ENCODE measurements at places on chromosomes 7 and 10. TPM values are rescaled to one million over a fixed set of nuclear protein-coding genes. Genes with fewer than 3 reads are reported as not detected.

DNA sequence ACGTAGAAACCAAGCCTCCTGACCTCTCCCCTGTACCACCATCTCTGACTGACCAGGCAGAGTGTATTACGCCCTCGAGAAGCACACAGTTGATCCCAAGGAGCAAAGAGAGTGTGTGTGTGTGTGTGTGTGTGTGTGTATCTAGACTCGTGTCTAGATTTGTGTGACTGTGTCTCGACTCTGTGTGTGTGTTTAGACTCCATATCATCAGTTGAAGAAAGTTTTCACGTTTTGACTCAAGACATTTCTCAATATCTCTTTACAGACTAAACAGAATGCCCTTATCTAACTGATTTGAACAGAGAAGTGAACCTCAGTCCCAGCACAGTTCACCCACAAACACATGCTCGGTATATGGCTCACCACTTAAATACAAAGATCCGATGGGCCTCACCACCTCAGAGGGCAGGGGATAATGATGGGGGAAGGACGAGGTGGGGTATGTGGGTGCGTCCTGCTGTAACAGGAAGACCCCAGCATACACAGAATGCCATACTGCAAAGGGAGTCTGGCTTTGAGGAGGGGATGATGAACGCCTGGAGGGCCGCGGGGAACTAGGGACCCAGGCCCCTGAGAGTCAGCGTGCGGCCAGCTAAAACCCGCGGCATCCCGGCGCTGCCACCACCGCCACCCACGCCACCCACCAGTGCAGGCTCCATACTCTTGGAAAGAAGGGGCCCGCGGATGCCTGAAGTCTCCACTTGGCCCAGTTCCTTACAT, 780 bp downstream of the ALDH18A1 start:
- peak; percentile 51 for DNase-seq

- DNase-seq, result no peak
Observed at GRCh38 chr10:2748287-2748686, 319.1 kb upstream of the PFKP start.

GRCh38 chr10:95758351-95759025, 2.5 kb downstream of the ENTPD1 start:
- no peak for DNase-seq

DNA sequence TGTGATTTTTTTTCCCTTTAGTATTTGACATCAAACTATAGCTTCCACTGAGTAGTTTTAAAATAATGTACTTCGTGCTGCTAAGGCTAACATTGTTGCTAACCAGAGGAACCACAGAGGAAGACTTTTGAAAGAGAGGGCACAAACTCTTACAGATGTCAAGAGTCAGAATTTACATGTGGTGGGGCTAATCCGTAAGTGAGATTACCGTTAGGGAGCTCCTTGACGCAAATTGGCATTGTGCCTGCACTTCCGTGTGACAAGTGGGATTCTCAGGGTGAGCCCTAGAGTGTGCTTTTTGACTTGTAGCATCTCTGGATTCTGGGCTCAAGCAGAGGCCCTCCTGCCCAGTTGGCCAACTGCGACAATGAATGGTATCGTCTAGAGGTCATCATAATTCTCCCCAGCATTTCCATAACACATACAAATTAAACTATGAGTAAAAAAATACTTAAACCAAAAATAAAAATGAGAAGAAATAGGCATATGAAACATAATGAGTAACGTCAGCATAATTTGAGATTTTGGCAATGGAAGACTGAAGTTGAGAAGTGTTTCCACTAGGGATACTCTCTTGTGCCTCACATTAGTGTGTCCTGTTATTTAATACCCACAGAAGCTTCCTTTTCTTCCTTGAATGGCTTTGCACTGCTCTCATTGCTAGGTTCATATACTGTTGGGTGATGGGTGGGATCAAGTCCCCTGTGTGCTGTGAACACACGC, 164.0 kb downstream of the SDK1 start:
- DNase-seq, result no peak

GRCh38 chr10:97050956-97051496, 134.7 kb downstream of the SLIT1 start:
- DNase-seq, result no peak

DNA sequence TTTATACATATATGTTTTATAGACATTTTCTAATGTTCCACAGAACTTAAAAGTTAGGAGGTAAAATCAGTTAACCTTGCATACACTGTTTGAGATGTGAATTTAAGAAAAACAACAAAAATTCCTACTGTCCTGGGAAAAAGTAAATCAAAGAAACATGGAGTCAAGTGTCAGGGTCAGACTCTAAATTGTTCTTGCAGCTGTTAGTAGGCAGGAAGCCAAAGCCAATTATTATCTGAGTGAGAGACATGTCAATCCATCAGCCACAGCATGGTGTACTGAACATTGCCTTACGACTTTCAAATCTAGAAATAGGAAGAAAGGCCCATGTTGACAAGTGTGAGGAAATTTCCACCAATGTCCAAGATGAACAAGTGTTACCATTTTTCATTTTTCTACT, 461.2 kb upstream of the MBL2 start:
- no peak for DNase-seq

GRCh38 chr7:84137812-84138211, 56.8 kb downstream of the SEMA3A start:
- DNase-seq, result no peak

- peak; percentile 74 for DNase-seq
Observed at GRCh38 chr7:44383566-44383965, 58.2 kb upstream of the CAMK2B start.

GRCh38 chr10:75402486-75403143, 1.1 kb upstream of the ZNF503 start:
- peak; percentile 35 for DNase-seq

- no peak for DNase-seq
Observed at GRCh38 chr10:75858339-75858738, 426.9 kb downstream of the LRMDA start.

GRCh38 chr10:114386452-114386851, 17.9 kb downstream of the AFAP1L2 start:
- DNase-seq, result no peak

- DNase-seq, result peak; percentile 84
Observed at GRCh38 chr10:110077436-110078130, 69.8 kb downstream of the ADD3 start.

DNA sequence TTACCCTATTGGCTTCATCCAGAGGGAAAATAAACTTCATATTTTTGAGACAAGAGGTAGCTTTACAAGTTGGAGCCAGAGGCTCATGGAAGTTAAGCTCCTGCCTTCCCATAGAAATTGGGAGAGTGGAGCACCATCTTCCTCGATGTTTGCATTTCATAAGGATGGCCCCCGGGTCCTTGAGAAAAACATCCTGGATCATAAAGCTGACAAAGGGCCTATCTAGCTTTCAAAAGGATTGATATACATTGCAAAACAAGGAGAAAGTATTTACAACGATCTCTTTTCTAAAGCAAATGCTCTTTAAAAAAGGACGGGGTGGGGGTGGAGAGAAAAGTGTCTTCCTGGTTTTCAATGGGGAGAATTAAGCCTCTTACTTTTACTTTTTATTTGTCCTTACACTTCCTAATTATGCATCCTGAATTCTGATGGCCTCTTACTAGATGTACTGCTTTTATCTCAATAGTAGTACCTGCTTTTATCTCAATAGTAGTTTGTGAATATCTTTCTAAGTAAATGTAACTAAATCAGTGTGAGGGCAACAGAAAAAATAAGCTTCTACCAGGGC, 65.6 kb downstream of the PTPRZ1 start:
- DNase-seq, result no peak

- peak; percentile 47 for DNase-seq
Observed at GRCh38 chr10:29734640-29734961, 99.8 kb upstream of the SVIL start.

DNA sequence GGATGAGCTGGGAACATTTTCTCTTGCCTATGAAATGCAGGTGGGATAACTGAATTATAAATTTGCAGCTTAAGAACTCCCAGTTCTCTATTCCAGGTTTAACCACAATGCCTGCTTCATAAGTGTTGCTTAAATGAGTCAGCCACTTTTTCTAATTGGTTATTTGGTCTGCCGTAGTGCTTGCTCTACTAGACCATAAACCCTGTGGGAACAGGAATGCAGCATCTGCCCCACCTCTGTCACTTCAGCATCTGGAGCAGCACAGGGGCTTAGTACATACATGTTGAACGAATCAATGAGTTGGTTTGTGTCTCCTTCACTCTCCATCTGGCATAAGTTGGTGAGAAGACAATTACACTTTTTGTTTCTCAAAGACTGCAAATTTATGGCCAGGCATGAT, 95.2 kb upstream of the PTER start:
- no peak for DNase-seq

GRCh38 chr7:33054261-33054964, 8.2 kb downstream of the NT5C3A start:
- DNase-seq, result no peak

DNA sequence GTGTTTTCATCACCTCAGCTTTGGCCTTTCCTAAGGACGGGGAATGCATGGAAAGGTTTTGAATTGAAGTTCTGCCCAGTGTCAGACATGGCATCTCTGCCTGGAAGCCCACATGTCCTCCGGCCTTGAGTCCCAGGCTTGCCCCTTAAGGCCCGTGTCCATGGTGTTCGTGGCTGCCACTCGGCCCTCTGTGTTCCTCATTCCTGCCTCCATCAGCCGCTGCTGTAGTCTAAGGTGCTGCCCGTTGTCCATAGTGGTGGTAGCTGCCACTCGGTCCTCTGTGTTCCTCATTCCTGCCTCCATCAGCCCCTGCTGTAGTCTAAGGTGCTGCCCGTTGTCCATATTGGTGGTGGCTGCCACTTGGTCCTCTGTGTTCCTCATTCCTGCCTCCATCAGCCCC, 180.7 kb upstream of the SHH start:
- no peak for DNase-seq

DNA sequence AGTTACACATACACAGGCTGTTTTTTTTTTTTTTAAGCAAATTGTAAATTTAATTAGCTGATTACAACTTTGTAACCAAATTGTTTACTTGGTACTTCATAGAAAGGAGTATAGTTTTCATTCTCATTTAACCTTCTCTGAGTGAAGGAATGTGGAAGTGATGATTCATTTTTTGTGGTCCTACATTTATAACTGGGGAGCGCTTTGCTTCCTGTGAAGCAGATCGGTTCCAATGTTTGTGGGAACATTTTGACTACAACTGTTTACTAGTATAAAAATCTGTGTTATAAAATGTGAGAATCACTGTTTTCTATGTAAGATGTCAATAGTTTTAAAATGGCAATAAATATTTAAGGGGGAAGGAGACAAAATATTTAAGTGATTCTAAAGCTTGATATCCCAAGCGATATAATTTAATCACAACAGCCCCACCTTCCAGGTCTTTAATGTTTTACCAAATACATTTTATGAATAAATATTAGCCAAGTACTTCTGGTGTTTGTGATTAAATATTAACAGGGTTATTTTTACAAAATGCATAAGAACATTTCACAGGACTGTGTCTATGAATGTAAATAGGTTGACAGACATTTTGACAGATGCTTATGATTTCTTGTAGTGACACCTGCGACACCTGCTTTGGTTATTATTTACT, 57.1 kb downstream of the NXPH1 start:
- DNase-seq, result no peak

- DNase-seq, result no peak
Observed at GRCh38 chr10:35685402-35685801, 43.3 kb upstream of the FZD8 start.

- peak; percentile 67 for DNase-seq
Observed at GRCh38 chr10:14536241-14537213, 205.8 kb upstream of the FRMD4A start.

DNA sequence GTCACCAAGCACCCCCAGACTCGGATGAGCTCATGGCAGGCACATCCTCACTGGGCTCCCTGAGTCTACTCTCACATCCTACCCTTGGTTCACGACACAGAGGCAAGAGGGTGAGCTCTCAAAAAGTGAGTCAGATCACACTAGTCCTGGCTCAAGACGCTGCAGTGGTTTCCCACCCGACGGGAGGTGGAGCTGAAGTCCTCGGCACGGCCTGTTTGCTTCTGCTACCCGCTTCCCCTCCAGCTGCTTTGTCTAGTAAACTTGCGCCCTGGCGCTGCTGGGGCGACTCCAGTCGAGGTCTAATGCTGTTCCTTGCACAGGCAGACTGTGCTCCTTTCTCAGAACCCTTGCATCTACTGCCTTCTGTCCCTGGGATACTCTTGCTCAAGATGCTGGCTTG, 13.5 kb upstream of the SFMBT2 start:
- DNase-seq, result no peak

DNA sequence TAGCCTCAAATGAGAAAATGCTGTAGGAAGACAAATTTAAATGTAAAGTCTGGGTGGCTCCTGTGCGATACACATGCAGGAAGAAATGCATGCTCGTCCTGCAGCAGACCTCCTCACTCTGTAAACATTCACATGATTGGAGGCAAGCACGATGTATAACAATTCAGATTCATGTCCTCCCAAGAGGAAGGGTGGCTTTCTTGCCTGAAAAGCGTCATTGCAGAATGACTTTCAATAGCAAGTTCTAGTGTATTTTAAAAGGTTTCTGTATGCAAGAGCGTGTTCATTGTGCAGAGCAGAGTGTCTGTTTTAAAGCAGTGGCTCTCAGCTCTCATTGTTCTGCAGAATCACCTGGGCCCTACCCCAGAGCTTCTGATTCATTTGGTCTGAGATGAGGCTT, 170.3 kb upstream of the CELF2 start:
- no peak for DNase-seq

- DNase-seq, result no peak
Observed at GRCh38 chr10:70566515-70567290, 35.8 kb downstream of the PRF1 start.

- DNase-seq, result no peak
Observed at GRCh38 chr10:3169271-3169670, 3.3 kb downstream of the PITRM1 start.

DNA sequence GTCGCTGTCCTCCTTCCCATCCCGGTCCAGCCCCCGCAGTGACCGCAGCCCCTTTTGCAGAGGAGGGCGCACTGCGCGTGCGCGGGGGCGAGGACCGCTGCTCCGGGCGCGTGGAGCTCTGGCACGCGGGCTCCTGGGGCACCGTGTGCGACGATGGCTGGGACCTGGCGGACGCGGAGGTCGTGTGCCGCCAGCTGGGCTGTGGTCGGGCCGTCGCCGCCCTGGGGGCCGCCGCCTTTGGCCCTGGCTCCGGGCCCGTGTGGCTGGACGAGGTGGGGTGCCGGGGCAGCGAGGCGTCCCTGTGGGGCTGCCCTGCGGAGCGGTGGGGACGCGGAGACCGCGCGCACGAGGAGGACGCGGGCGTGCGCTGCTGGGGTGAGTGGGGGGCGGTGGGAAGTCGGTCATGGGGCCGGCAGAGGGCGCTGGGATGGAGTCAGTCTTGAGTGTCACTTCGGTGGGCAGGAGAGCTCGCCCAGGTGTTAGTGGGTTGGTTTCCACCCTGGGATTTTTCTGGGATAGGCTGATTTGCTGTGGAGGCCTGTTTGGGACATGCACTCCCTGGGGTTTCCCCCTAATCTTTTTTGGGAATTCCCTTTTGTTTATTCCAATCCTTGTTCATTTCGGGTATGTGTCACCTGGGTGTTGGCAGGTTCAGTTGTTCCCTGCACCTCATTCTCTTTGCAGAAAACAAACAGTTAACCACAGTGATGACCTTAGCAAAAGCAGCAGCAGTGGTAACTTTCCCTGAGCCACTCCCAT, 11.6 kb downstream of the SCART1 start:
- no peak for DNase-seq

GRCh38 chr10:12465385-12466136, 116.2 kb downstream of the CAMK1D start:
- no peak for DNase-seq

GRCh38 chr10:73768881-73769280, 13.0 kb upstream of the CHCHD1 start:
- DNase-seq, result no peak

The MYH16 gene
- not detected for total RNA-seq

The SEC61A2 gene
- 8.9 TPM for total RNA-seq

The CCSER2 gene
- 40.8 TPM for total RNA-seq

The PHKG1 gene
- total RNA-seq, result 3.4 TPM

The GNGT1 gene
- total RNA-seq, result not detected

The TRIM50 gene
- not detected for total RNA-seq

The SGCE gene
- total RNA-seq, result 77.4 TPM

The ALOX5 gene
- total RNA-seq, result not detected
